ENCODE measurements at places on chromosomes 4 and X.

DNA sequence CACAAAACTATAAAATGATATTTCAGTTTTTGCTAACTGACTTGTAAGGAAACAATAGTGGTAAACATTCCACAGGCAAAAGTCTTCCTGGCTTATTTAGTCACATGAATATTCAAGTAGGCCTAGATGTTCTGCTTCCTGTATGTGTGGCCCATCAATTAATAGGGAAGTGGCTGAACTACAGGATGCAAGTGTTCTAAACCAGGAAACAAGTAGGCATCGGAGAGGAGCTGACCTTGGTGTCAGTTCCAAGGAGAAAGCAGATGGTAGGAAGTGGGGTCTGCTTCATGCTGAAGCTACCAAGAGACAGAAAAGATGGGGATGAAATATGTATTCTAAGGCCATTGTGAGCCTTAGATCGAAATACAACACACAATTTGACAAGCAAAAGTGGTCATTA is 149.7 kb downstream of the ANTXR2 start:
- DNase-seq = no peak

DNA sequence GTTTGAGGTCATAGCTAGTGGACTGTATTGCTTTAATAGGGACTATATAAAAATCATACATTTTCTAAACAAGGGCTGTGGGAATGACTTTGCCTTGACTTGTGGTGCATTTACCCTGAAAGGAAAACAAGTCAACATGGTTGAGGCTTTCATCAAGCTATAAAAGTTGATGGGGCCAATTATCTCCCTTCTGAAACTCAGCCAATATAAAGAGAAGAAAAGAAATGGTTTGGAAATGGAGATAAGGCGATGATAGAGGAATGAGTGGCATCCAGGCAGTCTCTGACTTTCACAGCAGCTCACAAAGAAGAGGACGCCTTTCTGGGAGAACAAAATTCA is 118.7 kb downstream of the SMARCA1 start:
- DNase-seq = no peak

GRCh38 chrX:132037479-132037993 is 14.4 kb downstream of the STK26 start:
- DNase-seq = no peak

DNA sequence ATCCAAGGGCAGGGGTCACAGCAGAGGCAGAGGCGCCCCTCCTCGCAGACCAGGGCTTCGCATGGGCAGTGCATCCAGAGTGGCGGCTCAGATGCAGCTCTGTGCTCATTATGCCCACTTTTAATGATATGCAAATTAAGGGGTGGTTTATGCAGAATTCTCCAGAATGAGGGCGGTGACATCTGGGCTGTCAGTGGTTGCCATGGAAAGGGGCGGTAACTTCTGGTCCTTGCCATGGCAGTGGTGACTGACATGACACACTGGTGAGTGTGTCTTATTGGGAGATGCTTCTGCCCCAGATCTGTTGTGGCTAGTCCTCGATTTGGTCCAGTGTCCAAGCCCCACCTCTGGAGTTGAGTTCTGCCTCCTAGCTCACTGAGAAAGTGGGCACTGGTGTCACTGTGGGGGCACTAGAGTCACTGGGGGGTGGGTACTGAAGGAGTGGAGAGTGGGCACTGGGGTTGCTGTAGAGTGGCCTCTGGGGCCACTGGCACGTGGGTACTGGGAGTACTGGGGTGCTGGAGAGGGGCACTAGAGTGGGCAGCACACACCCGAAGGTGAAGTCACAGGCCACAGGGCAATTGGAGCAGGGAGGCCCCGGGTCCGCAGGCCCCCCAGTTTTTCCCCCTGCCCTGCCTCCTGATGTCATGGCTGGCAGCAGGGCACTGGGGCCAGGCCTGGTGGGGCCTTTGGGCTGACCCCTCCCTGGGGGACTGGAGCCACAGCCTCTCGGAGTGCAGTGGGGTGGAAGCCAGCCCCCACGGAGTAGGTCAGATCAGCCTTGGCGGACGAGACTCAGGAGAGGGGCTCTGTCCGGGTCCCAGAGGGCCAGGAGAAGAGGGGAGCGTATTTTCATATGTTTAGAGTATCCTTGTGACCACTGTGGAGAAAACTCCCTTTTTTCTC is 98.6 kb upstream of the NKX1-1 start:
- no peak for DNase-seq

GRCh38 chrX:10001496-10001895 is 34.3 kb downstream of the CLDN34 start:
- no peak for DNase-seq

DNA sequence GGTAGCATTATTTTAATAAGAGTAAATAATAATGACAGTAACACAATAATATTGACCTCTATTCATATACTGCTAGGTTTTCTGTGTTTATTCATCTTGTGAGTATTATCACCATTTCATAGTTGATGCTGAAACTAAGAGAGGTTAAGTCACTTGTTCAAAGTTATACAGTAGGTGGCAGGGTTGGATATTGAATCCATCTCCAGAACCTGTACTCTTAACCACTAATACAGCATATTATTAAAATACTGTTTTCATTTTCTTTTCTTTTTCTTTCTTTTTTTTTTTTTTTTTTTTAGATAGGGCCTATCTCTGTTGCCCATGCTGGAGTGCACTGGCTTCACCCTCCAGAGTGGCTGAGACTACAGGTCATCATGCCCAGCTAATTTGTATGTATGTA is 7.1 kb upstream of the ELF2 start:
- no peak for DNase-seq

DNA sequence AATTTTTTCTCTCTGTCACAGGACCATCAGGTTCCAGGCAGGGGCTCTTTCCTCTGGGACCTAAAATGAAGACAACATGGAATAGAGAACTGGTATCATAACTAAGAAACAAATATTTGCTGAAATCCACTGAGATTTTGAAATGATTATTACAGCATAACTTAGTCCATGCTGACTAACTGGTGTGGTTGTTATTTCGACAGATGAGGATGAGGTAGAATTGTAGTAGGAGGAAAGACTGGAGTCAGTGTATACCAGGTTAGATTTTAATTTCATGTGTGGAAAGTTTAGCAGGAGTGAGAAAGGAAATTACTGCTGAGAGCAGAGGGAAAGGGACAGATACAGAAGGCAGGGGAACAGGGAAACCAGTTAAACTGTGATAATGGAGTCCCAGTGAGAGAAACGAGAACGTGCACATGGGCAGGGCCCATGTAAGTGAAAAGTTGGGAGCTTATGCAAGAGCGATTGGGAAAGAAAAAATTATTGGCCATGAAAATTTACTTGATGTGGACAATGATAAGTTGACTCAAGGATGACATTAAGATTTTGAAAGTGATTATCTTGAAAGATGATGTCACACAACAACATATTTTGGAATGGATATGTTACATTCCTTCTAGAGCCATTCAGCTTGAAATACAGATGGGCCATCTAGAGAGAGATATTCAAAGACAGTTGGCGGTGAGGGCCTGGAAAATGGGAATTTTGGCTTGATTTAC is 98.7 kb upstream of the DDIT4L start:
- DNase-seq = no peak

GRCh38 chr4:60432911-60433310 is 767.2 kb upstream of the ADGRL3 start:
- no peak for DNase-seq

DNA sequence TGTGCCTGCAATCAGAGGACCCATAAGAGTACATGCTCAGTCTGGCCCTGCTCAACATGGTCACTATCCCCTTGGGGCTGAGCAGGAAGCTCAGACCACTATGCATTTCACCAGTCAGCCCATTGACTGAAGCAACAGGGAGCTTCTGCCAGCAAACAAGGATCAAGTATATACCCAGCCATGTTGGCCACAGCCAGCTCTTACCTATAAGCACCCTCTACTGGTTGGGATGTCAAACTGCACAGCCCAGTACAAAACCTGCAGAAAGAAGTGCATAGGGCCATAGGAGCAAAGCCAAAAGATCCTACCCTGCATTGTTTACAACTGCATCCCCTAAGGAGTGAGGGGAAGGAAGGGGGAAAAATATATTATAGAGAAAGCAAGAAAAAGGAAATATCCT is 214.4 kb upstream of the CPEB2 start:
- DNase-seq = no peak

GRCh38 chr4:101171747-101172146 is 175.6 kb downstream of the PPP3CA start:
- DNase-seq = no peak

- DNase-seq = no peak
These were observed 1072.3 kb downstream of the RAPGEF2 start for GRCh38 chr4:160175064-160175643.

DNA sequence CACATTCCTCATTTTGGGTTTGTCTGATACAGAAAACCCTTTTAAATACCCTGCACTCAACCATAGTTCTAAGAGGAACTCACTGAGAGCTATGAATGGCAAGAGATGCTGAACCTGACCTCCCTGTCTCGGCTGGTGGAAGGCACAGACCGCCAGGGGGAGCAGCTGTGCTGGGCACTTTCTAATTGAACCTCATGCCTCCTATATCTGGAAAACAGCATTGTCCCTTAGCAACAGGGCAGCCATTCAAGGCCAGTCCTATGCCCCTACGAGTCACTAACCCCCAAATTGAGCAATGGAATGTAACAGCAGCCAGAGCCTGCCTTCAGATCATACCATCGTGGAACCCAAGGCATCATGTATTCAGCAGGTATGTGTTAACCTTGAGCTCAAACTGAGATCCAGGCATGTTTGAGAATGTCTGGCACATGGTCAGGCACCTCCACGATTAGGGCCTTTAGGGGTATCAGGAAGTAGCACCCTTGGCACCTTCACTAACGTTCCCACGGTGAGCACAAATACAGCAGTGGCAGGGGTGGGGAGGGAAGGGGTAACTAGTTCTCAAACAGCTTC is 5.1 kb downstream of the USP27X start:
- peak; percentile 19 for DNase-seq

- DNase-seq = no peak
These were observed 13.2 kb downstream of the RTL8B start for GRCh38 chrX:135009057-135009610.

- DNase-seq = no peak
These were observed 1928.4 kb downstream of the STIM2 start for GRCh38 chr4:28788929-28789490.

- peak; percentile 69 for DNase-seq
These were observed 107.8 kb downstream of the NHSL2 start for GRCh38 chrX:72018277-72019112.

DNA sequence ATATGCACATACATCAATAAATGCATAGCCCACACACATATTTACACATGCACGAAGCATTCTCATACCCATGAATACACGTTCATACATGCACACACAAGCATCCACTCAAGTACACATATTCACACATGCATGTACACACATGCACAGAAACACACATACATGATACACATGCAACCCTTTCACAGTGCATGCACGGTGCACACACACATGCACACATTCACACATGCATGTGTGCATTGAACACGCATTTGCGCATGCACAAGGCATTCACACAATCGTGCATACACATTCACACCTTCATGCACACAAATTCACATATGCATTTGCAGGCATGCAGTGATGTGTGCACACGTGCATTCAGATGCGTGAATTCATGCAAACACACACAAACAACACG is 324.5 kb downstream of the DHRSX start:
- DNase-seq = no peak

- DNase-seq = no peak
These were observed 192.2 kb upstream of the ITM2A start for GRCh38 chrX:79559290-79559689.

DNA sequence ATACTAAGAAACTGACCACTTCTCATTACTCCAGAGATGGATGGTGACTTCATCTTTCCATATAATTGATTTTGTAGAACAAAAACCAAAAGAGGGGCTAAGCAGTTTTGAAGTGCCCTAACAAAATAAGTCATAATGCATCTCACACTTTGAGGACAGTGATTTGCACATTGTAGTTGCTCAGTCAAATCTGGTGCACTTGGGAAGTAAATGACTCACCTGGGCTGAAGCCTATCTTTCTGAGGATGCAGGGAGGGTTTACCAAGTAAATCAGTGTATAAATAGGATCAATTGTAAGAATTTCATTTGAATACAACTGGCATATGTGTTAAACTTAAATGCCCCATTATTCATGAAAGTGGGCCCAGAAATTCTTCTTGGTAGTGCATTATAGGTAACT is 134.2 kb downstream of the DCLK2 start:
- DNase-seq = no peak

DNA sequence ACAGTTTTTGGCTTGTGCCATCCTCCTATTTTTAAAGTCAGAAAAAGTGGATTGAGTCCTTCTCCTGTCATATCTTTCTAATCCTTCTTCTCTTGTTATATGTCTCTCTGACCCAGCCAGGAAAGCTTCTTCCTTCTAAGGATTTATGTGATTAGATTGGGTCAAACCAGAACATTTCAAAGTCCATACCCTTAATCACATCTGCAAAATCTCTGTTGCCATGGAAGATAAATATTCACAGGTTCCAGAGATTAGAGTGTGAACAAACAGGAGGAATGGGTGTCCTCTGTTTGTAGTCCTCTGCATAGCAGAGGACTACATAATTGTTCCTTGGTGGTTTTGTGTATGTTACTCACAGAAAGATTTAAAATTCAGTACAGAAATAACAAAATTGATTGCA is 421.2 kb downstream of the EPHA5 start:
- no peak for DNase-seq

DNA sequence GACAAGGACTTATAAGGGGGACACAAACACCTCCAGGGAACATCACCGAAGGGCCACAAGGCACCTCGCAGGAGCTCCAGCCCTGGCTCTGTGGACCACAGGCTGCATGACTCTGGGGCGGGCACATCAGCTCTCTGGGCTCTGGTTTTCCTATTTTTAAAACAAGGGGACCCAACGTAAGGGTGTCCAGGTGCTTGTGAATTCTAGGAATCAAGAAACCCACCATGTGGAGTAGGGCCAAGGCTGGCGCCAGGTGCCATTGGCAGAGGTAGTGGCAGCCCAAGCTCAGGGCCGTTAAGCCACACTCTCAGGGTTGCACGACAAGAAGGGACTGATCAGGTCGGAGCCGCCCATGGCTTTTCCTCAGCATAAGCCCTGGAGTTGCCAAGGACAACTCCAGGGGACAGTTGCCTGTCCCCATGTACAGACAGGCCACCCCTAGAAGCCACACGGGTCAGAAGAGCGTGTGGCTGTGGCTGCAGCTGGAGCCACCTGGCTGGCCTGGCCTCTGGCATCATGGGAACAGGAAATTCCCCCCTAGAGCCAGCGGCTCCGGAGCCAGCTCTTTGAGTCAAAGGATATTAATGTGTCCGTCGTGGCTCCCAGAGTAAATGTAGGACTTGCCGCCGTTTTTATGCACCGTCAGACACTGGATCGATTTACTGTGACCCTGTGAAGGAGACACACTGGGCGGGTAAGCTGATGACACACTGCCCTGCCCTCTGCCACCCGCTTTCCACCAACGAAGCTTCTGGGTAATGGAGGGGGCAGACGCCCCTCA is 32.5 kb downstream of the WDR1 start:
- no peak for DNase-seq

DNA sequence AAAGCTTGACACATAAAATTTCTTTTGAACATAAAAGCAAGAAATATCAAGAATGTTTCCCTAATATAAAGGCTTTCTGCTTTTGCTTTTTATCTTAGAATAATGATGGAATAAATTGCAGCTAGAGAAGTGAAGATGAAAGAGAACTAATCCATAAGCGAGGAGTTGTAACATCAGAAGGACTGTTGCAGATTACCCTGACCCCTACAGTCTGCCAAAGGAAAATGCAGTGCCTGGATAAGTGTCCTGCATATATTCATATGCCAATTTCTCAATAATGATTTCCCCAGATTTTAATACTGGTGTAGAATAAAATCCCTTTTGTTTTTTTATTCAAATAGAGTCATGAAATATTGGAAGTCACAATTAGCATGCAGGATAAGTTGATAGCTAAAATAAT is 115.9 kb downstream of the MAGEC2 start:
- DNase-seq = no peak

All from stimulated activated CD8-positive, alpha-beta memory T cell treated with anti-CD3 and anti-CD28 coated beads, Interleukin-4, amount 100 ng/mL, for 1 hour (primary cell).